ENCODE measurements at places on chromosomes 11 and 22. TPM values are rescaled to one million over a fixed set of nuclear protein-coding genes. Genes with fewer than 3 reads are reported as not detected.

C11orf21 gene
- not detected for total RNA-seq

UBE4A gene
- total RNA-seq: 50.6 TPM

TNNI2 gene
- not detected for total RNA-seq

C11orf86 gene
- not detected for total RNA-seq

APOA5 gene
- total RNA-seq: not detected

VSIG2 gene
- total RNA-seq: not detected

KRTAP5-3 gene
- total RNA-seq: not detected

LPXN gene
- 169 TPM for total RNA-seq

FAM111A gene
- total RNA-seq: 55.3 TPM
